ENCODE measurements at places on chromosomes 6 and 20.

- no peak for DNase-seq
Observed at GRCh38 chr6:20960067-20960466, 425.8 kb downstream of the CDKAL1 start.

DNA sequence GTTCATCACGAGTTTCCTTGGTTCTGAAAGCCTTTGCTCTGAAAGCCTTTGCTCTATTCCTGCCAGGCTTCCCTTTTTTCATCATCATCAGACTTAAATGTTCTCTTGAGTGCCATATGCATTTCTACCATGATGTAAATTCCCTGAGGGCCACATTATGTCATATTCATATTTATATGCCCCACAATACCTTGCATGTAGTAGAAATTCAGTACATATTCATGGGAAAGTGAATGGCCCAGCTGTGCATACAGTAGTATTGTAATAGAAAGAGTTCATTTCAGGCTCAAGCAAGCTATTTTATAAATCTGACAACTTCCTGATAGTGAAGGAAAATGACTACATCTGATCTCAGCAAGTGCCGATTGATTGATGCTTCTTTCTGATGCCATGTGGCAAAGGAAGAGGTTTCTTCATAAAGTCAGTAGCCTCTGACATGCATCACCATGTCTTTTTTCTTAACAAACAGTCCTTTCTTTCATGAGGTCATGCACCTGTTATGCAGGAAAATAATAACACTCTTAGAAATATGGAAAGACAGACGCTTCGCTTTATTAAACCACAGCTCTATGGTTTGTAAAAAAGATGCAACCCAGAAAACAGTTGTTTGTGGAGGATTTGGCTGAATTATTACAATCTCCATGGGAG is 308.7 kb downstream of the SAMD5 start:
- DNase-seq = no peak

DNA sequence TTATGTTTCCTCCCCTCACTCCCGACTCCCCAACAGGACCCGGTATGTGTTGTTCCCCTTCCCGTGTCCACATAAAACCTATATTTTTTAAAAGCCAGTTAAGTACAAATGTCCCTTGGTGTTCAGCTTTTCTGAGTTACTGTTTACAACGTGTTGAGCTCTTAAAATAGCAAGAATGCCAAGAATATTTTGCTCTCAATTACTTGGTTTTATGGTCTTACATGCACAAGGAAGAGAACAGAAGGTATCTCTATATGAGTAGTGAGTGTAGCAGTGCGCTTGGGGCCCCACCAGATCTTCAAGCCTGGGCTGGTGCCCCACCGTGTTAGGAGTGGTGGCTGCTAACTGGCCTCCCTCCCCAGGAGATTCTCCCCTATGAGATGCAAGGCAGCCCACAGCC is 75.3 kb downstream of the RIN2 start:
- DNase-seq = no peak

GRCh38 chr6:131954775-131955107 is 3.6 kb upstream of the CCN2 start:
- DNase-seq = no peak

GRCh38 chr6:123448306-123448884 is 188.4 kb downstream of the TRDN start:
- DNase-seq = no peak

Measured in activated CD8-positive, alpha-beta memory T cell treated with anti-CD3 and anti-CD28 coated beads for 1 hour (primary cell).